Activated CD4-positive, alpha-beta memory T cell treated with anti-CD3 and anti-CD28 coated beads for 36 hours (primary cell): ENCODE measurements at places on chromosomes 7 and 10. TPM values are rescaled to one million over a fixed set of nuclear protein-coding genes. Genes with fewer than 3 reads are reported as not detected.

GRCh38 chr10:129622736-129623135, 155.7 kb downstream of the MGMT start:
- H3K27ac ChIP-seq: no peak overlapping the region
- H3K4me1 ChIP-seq: peaks cover 5% of the 10 kb centered on the region
- no peak overlapping the region for H3K4me3 ChIP-seq
- no peaks in the 10 kb centered on the region for H3K27me3 ChIP-seq
- DNase-seq: no peak
- H3K36me3 ChIP-seq: peaks cover 36% of the 10 kb centered on the region

- peaks cover 27% of the 10 kb centered on the region for H3K36me3 ChIP-seq
- peaks cover 10% of the 10 kb centered on the region for H3K4me1 ChIP-seq
- no peak for DNase-seq
- H3K27me3 ChIP-seq: no peaks in the 10 kb centered on the region
Measured at GRCh38 chr10:7231509-7232414, 179.1 kb downstream of the SFMBT2 start.

- no peaks in the 10 kb centered on the region for H3K36me3 ChIP-seq
- H3K27ac ChIP-seq: peak overlapping the region; percentile 53
- H3K4me1 ChIP-seq: peaks cover 16% of the 10 kb centered on the region
- peak; percentile 16 for DNase-seq
- H3K4me3 ChIP-seq: peak overlapping the region; percentile 70
Measured at GRCh38 chr7:101754424-101755159, 62.8 kb upstream of the CUX1 start.

DNA sequence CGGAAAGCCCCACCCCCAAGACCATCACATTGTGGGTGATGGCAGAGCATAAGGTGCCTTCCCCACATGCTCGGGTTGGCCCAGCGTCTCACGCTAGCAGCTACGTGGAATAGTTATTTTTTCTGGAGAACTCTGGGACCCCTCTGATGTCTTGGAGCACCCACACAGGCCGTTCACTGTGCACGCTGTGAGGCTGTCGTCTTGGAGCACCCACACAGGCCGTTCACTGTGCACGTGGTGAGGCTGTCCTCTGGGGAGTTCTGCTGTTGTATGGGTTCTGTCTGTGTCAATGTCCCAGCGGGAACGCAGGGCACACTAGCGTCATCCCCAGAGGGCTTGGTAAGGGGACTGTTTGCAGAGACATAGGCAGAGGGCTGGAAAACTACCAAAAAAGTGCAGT, 38.8 kb upstream of the FAM20C start:
- H3K36me3 ChIP-seq: no peaks in the 10 kb centered on the region
- H3K27ac ChIP-seq: no peak overlapping the region
- no peak for DNase-seq

GRCh38 chr7:32073533-32073932, 3.3 kb upstream of the PDE1C start:
- peaks cover 19% of the 10 kb centered on the region for H3K27me3 ChIP-seq
- H3K4me3 ChIP-seq: no peak overlapping the region
- H3K27ac ChIP-seq: no peak overlapping the region
- H3K36me3 ChIP-seq: no peaks in the 10 kb centered on the region

DNA sequence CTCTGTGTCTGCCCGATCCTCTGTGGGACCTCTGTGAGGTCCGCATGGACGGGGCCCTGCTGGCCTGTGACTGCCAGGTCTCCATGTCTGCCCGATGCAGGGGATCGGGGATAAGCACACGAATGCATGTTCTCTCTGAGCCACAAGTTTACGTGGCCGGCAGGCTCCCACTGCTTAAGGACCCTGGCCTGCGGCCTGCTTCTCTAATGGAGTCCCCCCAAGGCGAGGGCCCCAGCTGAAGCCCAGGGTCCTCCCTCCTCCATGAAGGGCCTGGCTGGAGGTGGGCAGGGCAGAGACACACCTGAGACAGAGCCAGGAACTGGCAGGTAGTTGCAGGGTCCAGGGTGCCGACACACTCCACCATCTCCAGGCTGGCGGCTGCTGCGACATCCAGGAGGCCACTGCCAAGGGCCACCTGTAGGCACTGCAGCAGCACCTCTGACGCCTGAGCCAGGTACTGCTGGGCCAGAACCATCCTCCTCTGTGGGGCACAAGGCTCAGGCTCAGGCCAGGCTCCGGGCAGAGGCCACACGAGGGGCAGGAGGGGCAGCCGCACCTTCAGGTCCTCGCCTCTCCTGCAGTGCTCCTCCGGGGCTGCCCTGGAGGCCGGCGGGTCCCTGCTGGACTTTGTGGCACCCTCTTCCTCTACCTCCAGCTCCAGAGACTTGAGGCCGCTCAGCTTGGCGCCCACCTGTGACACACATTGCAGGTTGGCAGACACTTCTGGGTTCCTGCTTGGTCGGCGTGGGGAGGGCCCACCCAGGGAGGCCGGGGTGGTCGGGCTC, 60.9 kb upstream of the NKX6-2 start:
- H3K27ac ChIP-seq: no peak overlapping the region
- H3K4me3 ChIP-seq: no peak overlapping the region
- no peak for DNase-seq
- peaks cover 6% of the 10 kb centered on the region for H3K27me3 ChIP-seq

- no peak overlapping the region for H3K27ac ChIP-seq
- no peak for DNase-seq
- peaks cover 4% of the 10 kb centered on the region for H3K27me3 ChIP-seq
- no peaks in the 10 kb centered on the region for H3K4me1 ChIP-seq
- H3K4me3 ChIP-seq: no peak overlapping the region
Measured at GRCh38 chr10:113524539-113525490, 28.0 kb upstream of the HABP2 start.

DNA sequence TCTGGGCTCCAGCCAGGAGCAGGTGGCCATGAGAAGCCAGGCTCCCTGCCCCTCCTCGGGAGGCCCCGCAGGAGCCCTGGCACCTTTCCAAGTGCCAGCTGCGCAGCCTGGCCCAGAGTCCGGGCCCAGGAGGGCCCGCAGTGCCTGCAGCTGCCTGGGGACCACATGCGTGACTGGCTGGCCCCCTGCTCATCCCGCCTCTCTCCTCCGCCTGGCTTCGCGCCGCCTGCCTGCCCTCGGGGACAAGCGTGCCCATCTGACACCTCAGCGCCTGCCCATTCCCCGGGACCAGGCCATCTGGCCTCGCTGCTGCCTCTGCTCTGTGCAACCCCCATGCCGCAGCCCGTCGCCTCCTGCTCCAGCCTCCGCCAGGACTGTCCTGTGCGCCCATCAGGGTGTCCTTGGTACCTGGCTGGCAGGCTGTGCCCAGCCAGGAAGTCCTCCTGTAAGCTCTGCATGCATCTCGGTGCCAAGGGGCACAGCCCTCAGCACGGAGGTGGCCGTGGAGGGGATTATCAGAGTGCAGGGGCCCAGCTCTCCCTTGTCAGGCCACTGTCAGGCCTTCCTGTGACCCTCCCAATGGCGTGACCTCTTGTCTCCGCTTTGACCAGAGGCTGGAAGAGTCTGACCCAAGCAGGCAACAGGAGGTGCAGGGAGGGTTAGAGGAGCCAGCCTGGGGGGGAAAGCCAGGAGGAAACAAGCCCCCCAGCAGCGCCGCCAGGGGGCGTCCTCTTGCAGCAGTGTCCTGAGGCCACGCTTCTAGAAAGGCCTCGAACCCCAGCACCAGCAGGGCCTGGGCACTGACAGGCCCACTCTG, 50.5 kb downstream of the TMEM209 start:
- H3K4me1 ChIP-seq: no peaks in the 10 kb centered on the region
- peaks cover 6% of the 10 kb centered on the region for H3K27me3 ChIP-seq
- no peak overlapping the region for H3K27ac ChIP-seq
- H3K4me3 ChIP-seq: no peak overlapping the region

- H3K27me3 ChIP-seq: no peaks in the 10 kb centered on the region
- peak overlapping the region; percentile 40 for H3K27ac ChIP-seq
- DNase-seq: no peak
- peaks cover 9% of the 10 kb centered on the region for H3K4me1 ChIP-seq
- no peak overlapping the region for H3K4me3 ChIP-seq
- peaks cover 21% of the 10 kb centered on the region for H3K36me3 ChIP-seq
Measured at GRCh38 chr7:157270060-157270444, 66.8 kb upstream of the DNAJB6 start.

- H3K4me1 ChIP-seq: peaks cover 8% of the 10 kb centered on the region
- H3K4me3 ChIP-seq: no peak overlapping the region
- peaks cover 2% of the 10 kb centered on the region for H3K36me3 ChIP-seq
- H3K27ac ChIP-seq: no peak overlapping the region
- DNase-seq: no peak
Measured at GRCh38 chr7:30531286-30531685, 26.7 kb upstream of the GGCT start.

GRCh38 chr10:87750817-87751216, 67.2 kb downstream of the ATAD1 start:
- H3K4me3 ChIP-seq: no peak overlapping the region
- DNase-seq: no peak
- H3K36me3 ChIP-seq: peaks cover 16% of the 10 kb centered on the region
- peaks cover 33% of the 10 kb centered on the region for H3K4me1 ChIP-seq

GRCh38 chr10:50279489-50279888, 28.2 kb upstream of the ASAH2 start:
- H3K4me3 ChIP-seq: no peak overlapping the region
- peaks cover 29% of the 10 kb centered on the region for H3K27me3 ChIP-seq
- H3K36me3 ChIP-seq: no peaks in the 10 kb centered on the region
- H3K4me1 ChIP-seq: no peaks in the 10 kb centered on the region
- H3K27ac ChIP-seq: no peak overlapping the region

GRCh38 chr10:123864923-123865322, 26.7 kb downstream of the CPXM2 start:
- no peak for DNase-seq
- peaks cover 4% of the 10 kb centered on the region for H3K27me3 ChIP-seq
- H3K4me3 ChIP-seq: no peak overlapping the region
- H3K4me1 ChIP-seq: no peaks in the 10 kb centered on the region

- H3K4me1 ChIP-seq: no peaks in the 10 kb centered on the region
- peak; percentile 76 for DNase-seq
Measured at GRCh38 chr7:43260980-43261878, 148.8 kb downstream of the HECW1 start.

DNA sequence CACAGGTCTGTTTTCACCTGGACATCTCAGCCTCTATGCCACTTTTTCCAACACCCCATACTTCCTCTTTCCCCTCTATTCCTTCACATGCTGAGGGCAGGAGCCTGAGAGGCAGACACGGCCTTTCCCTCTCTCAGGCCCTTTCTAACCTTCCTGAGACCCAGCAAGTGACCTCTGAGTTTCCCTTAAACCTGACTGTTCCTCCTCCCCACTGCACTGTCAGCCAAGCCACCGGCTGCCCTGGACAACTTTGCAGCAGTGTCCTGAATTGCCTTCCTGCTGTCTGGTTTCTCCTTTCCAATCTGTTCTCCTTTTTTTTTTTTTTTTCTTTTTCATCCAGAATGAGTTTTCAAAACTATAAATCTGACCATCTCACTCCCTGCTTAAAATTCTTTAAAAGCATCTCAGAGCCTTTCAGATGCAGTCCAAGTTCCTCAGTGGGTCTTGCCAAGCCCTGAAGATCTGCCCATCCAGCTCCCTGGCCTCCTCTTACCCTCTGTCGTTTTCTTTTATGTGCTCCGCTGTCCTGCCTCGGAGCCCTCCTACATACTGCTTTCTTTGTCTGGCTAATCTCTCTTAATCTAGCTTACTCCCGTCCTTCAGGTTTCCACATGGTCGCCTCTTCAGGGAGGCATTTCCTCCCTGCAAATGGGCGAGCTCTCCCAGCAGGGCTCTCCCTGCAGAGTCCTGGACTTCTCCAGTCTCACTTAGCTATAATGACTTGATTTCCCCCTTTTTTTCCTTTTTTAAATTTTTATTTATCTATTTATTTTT, 30.5 kb downstream of the SLC13A4 start:
- H3K27ac ChIP-seq: no peak overlapping the region
- no peaks in the 10 kb centered on the region for H3K36me3 ChIP-seq
- H3K4me3 ChIP-seq: no peak overlapping the region
- no peak for DNase-seq

DNA sequence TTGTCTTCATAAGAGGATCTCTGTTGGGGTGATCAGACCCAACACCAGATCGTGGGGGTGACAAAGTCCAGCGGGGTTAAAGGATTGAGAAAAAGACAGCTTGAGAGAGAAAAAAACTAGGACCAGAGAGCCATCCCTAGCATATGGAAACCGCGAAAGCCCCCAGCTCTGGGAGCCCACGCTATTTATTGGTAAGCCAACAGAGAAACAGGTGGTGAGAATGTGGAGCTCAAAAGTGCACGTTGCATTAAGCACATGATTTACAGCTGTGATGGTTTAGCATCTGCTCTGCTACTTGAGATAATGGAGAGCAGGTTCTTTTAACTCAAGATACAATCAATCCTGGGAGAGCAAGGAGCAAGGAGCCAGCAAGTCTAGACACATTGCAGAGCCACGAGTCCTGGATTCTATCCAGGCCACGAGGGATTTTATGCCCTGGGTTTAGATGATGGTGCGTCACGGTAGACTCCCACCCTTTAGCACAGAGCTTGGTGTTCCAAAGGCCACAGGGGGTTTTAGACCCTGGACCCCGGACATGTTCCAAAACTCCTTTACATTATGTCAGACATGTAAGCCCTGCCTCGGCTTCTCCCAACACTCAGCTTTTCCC, 755.2 kb upstream of the SORCS1 start:
- no peak for DNase-seq
- H3K27me3 ChIP-seq: peaks cover 4% of the 10 kb centered on the region
- peaks cover 2% of the 10 kb centered on the region for H3K36me3 ChIP-seq
- no peak overlapping the region for H3K27ac ChIP-seq

DNA sequence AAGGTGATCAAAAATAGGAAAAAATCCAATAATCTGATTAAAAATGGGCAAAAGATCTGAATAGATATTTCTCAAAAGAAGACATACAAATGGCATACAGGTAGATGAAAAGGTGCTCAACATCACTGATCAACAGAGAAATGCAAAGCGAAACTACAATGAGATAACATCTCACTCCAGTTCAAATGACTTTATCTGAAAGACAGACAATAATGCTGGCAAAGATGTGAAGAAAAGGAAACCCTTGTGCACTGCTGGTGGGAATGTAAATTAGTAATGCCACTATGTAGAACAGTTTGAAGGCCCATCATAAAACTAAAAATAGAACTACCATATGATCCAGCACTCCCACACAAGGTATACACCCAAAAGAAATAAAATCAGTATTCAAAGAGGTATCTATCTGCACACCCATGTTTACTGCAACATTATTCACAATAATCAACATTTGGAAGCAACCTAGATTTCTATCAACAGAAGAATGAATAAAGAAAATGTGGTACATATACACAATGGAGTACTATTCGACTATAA, 85.0 kb downstream of the LRRN3 start:
- no peaks in the 10 kb centered on the region for H3K27me3 ChIP-seq
- no peak overlapping the region for H3K27ac ChIP-seq
- DNase-seq: no peak
- H3K4me3 ChIP-seq: no peak overlapping the region
- peaks cover 4% of the 10 kb centered on the region for H3K36me3 ChIP-seq
- peaks cover 10% of the 10 kb centered on the region for H3K4me1 ChIP-seq

- peaks cover 14% of the 10 kb centered on the region for H3K4me1 ChIP-seq
- H3K27me3 ChIP-seq: no peaks in the 10 kb centered on the region
- H3K4me3 ChIP-seq: no peak overlapping the region
- DNase-seq: no peak
Measured at GRCh38 chr7:157436076-157436475, 99.3 kb downstream of the DNAJB6 start.

OR2A42 gene
- total RNA-seq: not detected

SRGN gene
- total RNA-seq: 949 TPM

OAT gene
- 34.6 TPM for total RNA-seq

CALHM2 gene
- total RNA-seq: 22.5 TPM

MCM7 gene
- total RNA-seq: 398 TPM

PLXNA4 gene
- 0.24 TPM for total RNA-seq

ATAD1 gene
- total RNA-seq: 42.8 TPM

ICA1 gene
- 2.4 TPM for total RNA-seq

EN2 gene
- not detected for total RNA-seq

GDF10 gene
- 0.56 TPM for total RNA-seq

NXPH1 gene
- total RNA-seq: not detected

ABCA13 gene
- not detected for total RNA-seq
